ENCODE measurements at places on chromosomes 6 and 20.

- no peak for DNase-seq
Observed at GRCh38 chr6:44576132-44576631, 188.7 kb downstream of the CDC5L start.

- DNase-seq: no peak
Observed at GRCh38 chr20:19713822-19714578, 44.1 kb upstream of the RIN2 start.

DNA sequence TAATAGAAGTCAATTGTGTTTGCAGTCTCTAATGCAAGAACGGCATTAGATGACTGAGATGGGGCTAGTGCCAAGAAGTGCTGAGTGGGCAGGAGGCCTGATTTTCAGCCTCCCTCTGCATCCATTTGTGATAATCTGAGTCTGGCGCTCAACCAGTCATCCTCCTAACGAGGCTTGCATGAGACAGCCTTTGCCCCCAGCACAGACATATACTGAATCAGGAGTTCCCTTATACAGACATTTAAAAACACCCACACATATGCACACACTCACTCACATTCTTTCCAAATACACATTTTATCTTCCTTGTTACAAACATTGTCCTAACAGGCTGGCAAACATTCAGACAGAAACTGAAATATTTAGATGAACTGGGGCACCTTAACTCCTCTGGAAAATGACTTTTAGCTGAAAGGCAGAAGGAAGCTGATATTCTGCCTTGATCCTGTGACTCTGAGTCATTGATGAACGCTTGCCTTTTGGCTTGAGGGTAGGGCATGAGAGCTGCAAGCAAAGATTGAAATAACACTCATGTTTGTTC lies 562.3 kb downstream of the DHX35 start:
- DNase-seq: no peak

GRCh38 chr6:16130932-16131387 lies 2.1 kb downstream of the MYLIP start:
- no peak for DNase-seq

- no peak for DNase-seq
Observed at GRCh38 chr20:13877793-13878192, 93.0 kb downstream of the NDUFAF5 start.

DNA sequence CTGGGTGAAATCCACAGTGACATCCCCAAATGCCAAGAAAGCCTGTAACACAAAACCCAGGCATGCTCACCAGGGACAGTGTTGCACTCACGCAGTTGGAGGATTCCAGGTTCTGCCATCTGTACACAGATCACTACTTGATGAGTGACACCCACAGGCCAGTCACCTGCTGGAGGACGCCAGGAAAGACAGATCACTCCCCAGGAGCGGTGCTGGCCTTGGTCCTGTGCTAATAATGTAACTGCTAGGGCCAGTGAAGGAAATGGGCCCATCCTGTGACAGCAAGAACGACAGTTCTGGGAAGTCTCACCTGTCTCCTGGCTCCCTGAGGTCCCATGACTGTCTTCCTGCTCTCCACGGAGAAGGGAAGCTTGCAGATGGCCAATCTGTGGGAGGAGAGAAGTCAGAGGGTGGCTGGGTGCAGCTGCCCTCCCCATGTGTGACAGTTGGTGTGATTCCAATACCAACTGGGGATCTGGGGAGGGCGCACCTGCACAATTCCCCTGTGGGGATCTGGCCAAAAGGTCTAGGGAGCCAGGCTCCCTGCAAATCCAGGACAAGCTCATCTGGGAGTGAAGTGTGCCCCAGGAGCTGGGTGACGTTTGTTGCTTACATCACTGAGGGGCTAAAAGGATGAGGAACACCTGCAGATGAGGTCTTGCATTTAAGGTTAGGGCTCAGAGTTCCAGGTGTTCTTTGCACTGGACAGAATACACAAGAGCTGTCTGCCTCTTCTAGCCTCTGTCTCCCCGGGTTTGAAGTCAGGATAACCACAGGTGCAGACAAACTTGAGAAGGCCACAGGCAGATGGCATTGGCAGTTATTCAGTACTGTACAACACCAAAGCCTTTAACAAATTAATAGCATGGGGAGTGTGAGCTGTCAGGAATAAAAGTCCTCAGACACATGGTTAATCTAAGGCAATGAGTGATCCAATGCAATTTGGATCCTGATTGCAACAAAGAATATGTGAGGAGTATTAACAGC lies 10.3 kb downstream of the ZNF337 start:
- DNase-seq: no peak

DNA sequence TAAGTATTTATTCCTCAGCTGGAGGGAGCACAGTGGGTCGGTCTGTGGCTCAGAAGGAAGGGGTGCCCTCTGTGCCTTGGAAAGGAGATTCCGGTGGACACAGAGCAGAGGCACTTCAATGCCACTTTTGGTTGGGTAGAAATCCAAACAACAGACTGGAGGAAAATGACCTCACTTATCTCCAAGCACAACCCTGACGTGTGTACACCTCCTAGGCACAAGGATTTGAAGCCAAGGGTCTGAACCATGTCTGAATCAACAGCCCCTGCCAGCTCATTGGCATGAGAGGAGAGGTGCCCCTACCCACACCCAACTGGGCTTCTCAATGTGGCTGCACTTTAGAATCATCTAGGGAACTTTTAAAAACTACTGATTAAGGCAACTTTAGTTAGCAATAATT lies 13.4 kb downstream of the CD24 start:
- no peak for DNase-seq
